ENCODE measurements at places on chromosomes 12 and 14. TPM values are rescaled to one million over a fixed set of nuclear protein-coding genes. Genes with fewer than 3 reads are reported as not detected.

ASCL1 gene
- not detected for total RNA-seq

AHNAK2 gene
- not detected for total RNA-seq

LRP1-AS gene
- not detected for total RNA-seq

MED13L gene
- 99.7 TPM for total RNA-seq

SLC5A8 gene
- total RNA-seq: not detected

- H3K27ac ChIP-seq: no peak overlapping the region
- no peaks in the 10 kb centered on the region for H3K36me3 ChIP-seq
- no peaks in the 10 kb centered on the region for H3K4me1 ChIP-seq
- H3K4me3 ChIP-seq: no peak overlapping the region
- H3K27me3 ChIP-seq: no peaks in the 10 kb centered on the region
Observed at GRCh38 chr12:109121346-109121880, 5.0 kb downstream of the ACACB start.

DNA sequence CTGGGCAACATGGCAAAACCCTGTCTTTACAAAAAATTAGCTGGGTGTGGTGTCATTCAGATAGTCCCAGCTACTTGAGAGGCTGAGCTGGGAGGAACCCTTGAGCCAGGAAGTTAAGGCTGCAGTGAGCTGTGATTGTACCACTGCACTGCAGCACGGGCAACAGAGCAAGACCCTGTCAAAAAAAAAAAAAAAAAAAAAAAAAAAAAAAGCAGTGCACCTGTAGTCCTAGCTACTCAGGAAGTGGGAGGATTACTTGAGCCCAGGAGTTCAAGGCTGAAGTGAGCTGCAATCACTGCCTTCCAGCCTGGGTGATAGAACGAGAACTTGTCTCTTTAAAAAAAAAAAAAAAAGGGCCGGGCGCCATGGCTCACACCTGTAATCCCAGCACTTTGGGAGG lies 5.6 kb downstream of the REM2 start:
- H3K27ac ChIP-seq: peak overlapping the region; percentile 71
- H3K36me3 ChIP-seq: peaks cover 2% of the 10 kb centered on the region
- peaks cover 46% of the 10 kb centered on the region for H3K4me1 ChIP-seq
- H3K27me3 ChIP-seq: peaks cover 11% of the 10 kb centered on the region
- DNase-seq: no peak

DNA sequence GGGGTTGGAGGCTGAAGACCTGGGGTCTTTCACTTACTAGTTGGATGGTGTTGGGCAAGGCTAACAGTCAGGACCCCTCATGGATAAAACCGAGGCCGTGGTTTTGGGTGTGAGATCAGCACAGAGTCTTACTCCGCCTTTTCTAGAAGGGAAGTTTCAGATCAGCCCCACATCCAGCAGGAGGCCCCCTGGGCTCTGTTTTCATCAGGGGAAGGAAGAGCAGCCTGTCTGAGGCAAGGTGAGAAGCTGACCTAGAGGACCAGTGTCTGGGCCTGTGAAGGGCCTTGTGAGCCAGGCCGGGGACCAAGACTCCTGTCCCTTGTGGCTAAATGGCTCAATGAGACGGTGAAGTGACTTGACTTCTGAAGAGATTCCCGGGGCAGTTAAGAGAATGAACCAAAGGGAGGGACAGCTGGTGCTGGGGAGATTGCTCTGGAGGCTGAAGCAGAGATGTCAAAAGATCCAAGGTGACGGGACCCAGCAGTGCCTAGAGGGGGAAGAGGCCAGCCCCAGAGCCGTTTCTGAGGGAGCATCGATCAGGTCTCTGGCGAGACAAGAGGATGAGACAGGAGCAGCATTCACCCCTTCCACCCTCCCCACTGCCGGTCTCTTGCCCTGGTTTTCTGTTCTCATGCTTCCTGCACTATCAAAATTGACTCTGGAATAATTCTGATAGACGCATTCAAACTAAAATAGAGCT lies 40.1 kb upstream of the TSPAN9 start:
- DNase-seq: no peak
- H3K36me3 ChIP-seq: no peaks in the 10 kb centered on the region
- H3K4me3 ChIP-seq: no peak overlapping the region
- no peaks in the 10 kb centered on the region for H3K4me1 ChIP-seq
- H3K27me3 ChIP-seq: no peaks in the 10 kb centered on the region

- H3K4me1 ChIP-seq: no peaks in the 10 kb centered on the region
- DNase-seq: no peak
- H3K27me3 ChIP-seq: no peaks in the 10 kb centered on the region
- no peak overlapping the region for H3K4me3 ChIP-seq
Observed at GRCh38 chr12:119446459-119446858, 111.9 kb downstream of the CCDC60 start.

GRCh38 chr12:31362115-31362758 lies 36.3 kb upstream of the SINHCAF start:
- no peaks in the 10 kb centered on the region for H3K36me3 ChIP-seq
- H3K4me1 ChIP-seq: peaks cover 25% of the 10 kb centered on the region
- peaks cover 2% of the 10 kb centered on the region for H3K27me3 ChIP-seq
- peak overlapping the region; percentile 42 for H3K4me3 ChIP-seq

DNA sequence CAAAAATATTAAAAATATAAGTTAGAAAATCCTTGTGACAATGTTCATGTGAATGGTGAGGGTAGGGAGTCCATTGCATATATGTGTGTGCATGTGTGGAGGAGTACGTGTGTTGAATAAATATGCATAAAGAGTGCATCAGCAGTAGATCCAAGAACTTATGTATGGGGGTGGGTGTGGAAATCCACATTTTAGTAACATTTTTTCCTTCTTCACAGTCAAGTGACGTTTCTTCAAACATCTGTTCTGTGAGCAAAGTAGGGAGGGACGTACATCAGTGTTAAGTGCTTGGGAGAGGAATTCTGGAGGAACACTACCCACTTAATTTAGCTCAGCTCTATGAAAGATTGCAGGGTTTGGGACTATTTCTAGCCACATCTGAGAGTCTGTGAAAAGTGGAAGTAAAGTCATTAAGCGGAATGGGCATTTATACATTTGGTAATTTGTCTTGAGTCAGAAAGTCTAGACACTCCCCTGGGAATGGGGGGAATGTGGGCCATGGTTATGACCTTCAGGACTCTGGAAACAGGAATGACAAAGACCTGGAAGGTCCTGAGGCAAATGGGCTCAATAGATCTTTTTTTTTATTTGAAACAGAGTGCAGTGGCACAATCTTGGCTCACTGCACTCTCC lies 156.4 kb upstream of the PLXNC1 start:
- H3K27ac ChIP-seq: no peak overlapping the region
- H3K4me3 ChIP-seq: no peak overlapping the region
- H3K4me1 ChIP-seq: no peaks in the 10 kb centered on the region
- DNase-seq: no peak

GRCh38 chr12:112170376-112170775 lies 45.0 kb downstream of the TRAFD1 start:
- H3K27me3 ChIP-seq: no peaks in the 10 kb centered on the region
- peaks cover 5% of the 10 kb centered on the region for H3K4me1 ChIP-seq
- DNase-seq: peak; percentile 23
- H3K36me3 ChIP-seq: peaks cover 11% of the 10 kb centered on the region
- H3K27ac ChIP-seq: peak overlapping the region; percentile 50

DNA sequence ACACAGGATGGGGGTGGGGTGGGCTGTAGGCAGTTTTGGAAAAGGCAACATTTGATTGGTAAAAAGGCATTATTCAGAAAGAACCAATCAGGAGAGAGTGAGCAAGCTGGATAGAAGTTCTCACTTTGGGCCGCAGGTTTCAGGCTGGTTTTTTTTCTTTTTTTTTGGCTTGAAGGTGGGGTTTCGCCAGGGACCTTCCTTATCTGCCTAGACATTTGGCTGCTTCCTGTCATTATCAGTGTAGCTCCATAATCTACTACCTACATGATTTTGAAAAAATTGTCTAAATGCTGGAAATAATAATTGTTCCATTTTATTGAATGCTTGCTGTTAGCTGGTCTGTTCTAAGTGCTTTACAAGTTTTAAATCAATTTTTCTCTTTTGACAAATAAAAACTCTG lies 649.0 kb downstream of the TMTC2 start:
- H3K36me3 ChIP-seq: no peaks in the 10 kb centered on the region
- no peaks in the 10 kb centered on the region for H3K27me3 ChIP-seq
- H3K4me1 ChIP-seq: no peaks in the 10 kb centered on the region
- H3K27ac ChIP-seq: no peak overlapping the region
- no peak overlapping the region for H3K4me3 ChIP-seq

DNA sequence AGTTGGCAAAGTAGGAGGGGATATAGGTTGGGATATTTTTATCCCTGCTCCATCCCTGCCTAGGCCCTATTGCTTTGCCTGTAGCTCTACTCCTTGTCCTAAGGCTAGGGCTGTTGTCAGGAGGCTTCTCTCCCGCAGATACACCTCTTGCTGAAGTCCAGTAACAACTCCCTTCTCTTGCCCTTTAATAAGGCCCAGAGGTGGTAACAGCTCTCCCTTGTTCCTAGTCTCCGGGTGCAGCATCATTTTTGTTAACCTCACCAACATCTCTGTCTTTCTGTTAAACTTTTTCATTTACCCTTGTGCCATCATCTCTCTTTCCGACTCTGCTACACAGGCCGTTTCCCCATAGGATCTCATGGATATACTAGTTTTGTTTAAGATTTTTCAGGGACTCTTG lies 6.3 kb downstream of the ASCL1 start:
- no peak for DNase-seq
- H3K36me3 ChIP-seq: peaks cover 4% of the 10 kb centered on the region
- no peak overlapping the region for H3K27ac ChIP-seq
- peaks cover 18% of the 10 kb centered on the region for H3K4me1 ChIP-seq
- no peak overlapping the region for H3K4me3 ChIP-seq
